Central memory CD4-positive, alpha-beta T cell (primary cell): ENCODE measurements at places on chromosomes 7 and 10.

GRCh38 chr10:50228672-50229071 lies 22.6 kb downstream of the ASAH2 start:
- no peak for DNase-seq

GRCh38 chr10:49679480-49679893 lies at the start of gene C10orf53:
C10orf53 (plus strand) TSS chr10:49679651; CDS start chr10:49679698, 47 bp downstream.
- DNase-seq: no peak

DNA sequence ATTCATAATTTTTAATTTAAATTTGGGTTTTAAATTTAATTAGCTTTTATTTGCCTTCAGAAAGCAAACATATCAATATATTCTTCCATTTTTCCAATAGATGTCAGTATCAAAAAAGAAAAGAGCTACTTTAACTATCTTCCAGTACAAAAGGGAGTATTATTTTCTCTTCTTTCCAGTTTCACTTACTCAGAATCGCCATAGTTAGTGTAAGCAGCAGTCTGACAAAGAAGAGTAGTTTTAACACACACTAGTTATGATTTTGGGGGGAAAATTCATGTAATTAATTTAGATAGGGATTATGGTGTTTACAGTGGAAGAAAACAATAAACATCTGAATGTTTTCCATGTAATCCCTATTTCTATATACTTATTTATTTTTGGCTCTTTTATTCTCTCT lies 272.6 kb upstream of the DGKB start:
- no peak for DNase-seq

- no peak for DNase-seq
Observed at GRCh38 chr7:123573341-123573740, 15.7 kb upstream of the NDUFA5 start.

- DNase-seq: no peak
Observed at GRCh38 chr7:52475001-52475582, 560.3 kb upstream of the POM121L12 start.

- no peak for DNase-seq
Observed at GRCh38 chr10:122710576-122710975, 10.9 kb upstream of the C10orf120 start.

- DNase-seq: no peak
Observed at GRCh38 chr10:72796538-72796937, 97.0 kb upstream of the OIT3 start.
